AG09309 (cell line): ENCODE measurements at places on chromosomes 6 and 20.

- no peak for DNase-seq
Measured at GRCh38 chr20:40617594-40617993, 71.4 kb downstream of the MAFB start.

DNA sequence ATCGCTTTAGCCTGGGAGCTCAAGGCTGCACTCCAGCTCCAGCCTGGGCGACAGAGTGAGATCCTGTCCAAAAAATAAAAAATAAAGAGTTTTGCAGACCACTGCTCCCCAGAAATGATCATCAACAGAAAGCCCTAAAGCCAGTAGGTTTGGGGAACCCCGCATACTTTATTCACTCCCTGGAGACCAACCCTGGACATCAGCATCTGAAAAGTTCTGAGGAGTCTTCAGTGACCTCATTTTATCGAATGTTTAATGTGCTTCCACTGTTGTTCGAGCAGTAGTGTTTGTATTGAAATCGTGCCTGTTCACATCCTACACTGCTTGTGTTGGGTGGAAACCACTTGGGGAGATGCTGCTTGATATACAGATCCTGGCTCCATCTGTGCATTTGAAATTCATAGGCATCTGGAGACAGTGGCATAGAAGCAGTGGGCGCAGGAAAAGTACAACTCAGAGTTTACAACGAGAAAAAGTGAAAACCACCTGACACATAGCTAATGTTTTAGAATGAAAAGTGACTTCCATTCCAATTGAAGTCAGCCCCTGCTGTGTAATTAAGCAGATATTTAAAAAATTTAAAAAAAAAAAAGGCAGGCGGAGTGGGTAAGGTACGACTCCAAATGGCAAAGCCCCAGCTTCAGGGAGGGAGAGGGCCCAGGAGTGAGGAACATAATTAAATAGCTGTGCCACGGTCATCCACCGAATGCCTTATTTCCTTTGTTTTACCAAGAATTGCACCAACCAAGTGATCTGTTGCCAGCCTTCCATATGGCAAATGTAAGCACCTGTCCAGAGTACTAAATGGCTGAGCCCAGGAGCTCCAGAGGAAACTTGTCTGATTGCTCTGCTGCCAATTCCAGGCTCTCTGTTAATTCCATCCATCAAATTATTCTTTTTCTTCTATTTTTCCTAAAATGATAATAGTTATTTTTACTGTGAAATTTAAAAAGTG, 100.4 kb upstream of the NAA20 start:
- DNase-seq: no peak

DNA sequence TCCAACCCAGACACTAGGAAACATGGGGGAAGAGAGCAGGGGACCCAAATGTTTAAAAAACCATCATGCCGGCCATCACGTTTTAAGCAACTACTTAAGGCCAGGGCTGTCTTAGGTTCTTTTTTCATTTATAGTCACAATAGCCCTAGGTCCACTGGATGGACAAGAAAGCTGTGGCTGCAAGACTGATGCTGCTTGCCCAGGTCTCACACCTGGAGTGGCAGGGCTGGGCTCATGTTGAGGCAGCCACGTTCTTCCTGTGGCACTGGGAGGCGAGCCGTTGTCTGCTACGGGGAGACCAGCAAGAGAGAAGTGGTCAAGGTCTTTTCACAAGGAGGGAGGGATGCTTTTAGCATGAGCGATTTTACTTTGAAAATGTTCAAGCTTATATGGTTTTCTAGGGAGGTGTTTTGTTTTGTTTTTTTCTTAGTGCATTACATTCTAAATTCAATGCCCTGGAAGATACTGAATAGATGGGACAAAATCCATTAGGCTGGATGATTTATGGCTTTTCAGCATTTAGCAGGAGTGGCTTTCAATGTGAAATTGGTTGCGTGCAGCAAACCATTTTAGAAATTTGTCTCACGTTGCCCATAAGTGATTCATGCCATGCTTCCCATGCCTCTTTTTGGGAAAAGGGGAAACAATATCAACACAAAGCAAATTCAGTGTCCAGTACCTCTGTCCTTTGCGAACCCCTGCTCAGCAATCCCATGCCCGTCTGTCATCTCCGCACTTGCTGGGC, 106.6 kb upstream of the SNX9 start:
- DNase-seq: no peak

GRCh38 chr6:3289664-3290055, 30.9 kb downstream of the PSMG4 start:
- DNase-seq: no peak

GRCh38 chr20:19725814-19726525, 32.1 kb upstream of the RIN2 start:
- DNase-seq: no peak

DNA sequence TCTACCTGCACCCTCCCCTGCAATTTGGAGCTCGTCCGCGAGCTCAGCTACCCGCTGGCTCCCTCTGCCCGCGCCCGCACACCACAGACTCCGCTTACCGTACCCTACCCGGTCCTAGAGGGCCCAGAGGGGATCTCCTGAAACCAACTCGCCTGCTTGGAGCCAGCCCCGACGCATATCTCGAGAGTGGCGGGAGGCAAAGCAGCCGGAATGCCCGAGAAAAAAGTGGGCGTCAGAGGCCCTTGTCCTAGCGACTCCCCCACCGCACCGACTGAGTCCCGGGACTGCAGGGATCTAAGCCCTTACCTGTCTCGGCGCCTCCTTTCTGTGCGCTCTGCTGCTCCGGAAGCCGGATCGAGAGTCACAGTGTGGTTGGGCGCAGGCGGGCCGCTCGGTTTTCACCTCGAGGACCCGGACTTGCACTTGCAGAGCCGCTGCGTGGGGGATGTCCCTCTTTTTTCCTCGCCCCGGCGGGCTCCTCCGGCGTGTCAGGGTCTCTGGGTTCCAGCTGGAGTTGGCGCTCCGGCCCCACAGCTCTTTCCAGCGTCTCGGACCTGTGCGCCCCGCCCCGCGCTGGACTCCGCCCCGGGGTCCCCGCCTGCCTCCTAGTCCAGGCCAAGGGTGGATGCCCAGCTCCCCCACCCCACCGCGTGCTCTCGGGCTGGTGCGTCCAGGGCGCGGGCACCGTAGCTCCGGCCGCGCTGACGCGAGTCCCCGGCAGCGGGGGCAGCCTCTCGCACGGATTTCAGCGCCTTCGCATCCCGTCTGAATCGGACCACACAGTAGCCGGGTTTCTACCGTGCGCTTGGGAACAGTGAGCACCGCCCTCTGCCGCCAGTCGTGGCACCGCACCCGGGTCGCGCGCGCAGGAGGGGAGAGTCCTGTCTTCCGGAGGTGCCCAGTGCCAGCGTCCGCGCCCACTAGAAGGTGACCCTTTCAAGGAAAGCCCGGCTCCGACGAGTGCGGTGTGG, at the start of gene PROKR2:
Gene PROKR2 (minus strand): TSS at position 767 of the 971 bp plus-strand sequence. CDS start 2,585 bp downstream, outside the sequence.
- DNase-seq: no peak

GRCh38 chr6:105346052-105346451, 56.8 kb downstream of the PREP start:
- no peak for DNase-seq

GRCh38 chr20:25592135-25592852, 7.0 kb upstream of the NINL start:
- DNase-seq: no peak

DNA sequence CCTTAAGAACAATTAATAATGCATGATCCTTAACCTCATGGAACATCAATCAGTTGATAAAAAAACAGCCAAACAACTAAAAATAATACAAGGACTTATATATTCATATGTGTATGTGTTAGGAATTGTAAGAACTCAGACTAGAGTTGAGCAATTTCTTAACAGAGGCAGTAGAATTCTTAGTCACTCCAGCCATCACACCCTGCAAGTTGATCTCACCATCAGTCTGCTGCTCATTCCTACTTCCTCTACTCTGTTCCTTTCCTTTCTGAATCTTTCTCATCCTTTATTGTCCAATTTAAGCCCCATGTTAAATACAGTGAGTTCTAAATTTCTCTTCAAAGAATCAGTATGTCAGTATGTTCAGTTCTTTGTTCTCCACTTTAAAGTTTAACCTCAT, 2.6 kb downstream of the ZNF165 start:
- DNase-seq: no peak
